ENCODE measurements at places on chromosomes 6 and 20.

DNA sequence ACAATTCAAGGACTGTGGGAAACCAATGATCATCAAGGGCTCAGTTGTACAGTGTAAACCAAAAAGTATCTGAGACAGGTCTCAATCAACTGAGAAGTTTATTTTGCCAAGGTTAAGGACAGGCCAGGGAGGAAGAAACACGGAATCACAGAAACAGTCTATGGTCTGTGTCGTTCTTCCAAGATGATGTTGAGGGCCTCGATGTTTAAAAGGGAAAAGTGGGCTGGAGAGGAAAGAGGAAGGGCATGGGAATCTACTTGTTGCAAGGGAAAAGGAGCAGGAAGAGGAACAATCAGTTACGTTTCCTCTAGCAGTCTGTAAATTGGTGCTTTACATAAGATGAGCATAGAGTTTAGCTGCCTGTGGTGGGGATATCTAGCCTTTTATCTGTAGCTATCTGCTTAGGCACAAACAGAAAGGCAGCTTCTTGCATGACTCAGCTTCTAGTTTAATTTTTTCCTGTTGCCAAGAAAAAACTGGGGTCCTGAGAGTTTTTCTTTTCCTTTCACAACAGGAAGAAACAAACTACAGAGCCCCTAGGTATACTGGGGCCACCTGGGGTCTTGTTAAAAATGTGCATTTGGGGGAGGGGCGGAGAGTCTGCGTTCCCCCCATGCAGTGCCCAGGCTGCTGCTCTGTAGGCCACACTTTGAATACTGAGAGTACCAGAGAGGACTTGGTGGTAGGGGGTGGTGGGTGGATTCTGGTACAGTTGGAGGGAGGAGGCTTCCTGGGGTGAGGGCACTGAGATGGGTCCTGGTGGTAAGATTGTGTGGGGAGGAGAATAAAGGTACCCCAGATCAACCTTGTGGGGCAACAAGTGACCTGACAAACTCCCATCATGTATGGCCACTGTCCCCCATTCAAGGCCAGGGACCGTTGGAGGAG, 35.3 kb upstream of the EZR start:
- DNase-seq: no peak

DNA sequence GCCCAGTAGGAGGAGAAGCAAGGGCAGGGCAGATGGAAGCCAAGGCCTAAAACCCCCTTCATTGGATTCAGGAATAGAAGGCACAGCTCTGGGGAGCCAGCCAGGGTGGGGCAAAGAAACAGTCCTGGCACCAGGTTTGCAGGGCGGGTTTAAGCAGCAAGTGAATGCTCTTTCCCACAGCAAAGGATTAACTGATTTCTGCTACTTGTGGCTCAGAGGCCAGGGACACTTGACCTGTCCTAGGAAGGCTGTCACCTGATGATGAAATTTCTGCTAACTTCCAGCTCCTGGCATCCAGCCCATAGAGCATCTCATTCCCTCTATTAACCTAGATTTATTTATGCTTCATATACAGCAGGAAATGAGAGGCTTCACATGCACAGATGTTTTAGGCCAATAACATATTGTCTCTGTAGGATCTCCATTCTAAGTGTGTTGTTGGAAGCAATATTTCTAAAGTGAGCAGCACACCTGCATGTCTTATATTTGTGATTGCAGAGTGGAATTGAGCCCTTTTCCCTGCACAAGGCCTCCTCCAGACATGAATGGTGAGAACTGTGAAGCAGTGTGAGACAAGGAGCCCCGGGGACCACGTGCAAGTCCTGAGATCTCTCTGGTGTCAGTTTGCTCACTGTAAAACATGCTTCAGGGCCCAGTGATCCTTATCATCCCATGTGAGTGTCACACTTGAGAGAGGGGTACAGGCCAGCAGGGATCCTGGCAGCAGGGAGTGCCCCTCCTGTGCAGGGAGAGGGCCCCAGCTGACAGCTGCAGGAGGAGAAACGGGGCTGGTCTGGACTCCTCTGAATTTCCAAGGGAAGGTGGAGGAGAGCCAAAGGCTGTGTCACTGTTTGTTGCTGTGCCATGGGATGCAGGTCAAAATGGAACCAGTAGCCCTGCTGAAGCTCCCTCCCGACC, 41.1 kb upstream of the CST5 start:
- no peak for DNase-seq

DNA sequence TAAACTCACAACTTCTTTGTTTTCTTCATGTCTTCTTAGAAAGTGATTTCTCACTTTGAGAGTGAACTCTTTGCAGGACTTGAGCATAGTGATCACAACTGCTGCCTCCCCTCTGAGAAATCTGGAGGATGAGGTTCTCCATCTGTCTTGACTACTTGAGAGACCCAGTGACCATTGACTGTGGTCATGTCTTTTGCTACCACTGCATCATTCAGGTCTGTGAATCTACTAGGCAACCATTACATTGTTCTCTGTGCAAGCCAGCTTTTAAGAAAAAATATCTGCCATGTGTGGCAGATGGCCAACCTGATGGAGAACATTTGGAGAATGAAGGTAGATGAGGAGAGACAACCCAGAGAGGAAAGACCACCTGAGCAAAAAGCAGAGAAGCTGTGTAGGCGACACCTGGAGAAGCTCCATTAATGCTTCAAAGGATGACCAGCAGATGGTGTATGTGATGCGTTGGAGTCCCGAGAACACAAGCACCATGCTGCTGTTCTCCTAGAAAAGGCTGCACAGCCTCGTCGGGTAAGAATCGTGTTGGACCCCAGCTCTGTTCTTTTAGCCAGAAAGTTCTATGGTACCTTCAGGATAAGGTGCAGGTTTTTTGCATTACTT, 25.1 kb upstream of the TRIM26 start:
- no peak for DNase-seq

GRCh38 chr6:16769131-16769985, 8.1 kb upstream of the ATXN1 start:
- peak; percentile 23 for DNase-seq

GRCh38 chr20:44990425-44990824, 24.1 kb downstream of the STK4 start:
- no peak for DNase-seq

DNA sequence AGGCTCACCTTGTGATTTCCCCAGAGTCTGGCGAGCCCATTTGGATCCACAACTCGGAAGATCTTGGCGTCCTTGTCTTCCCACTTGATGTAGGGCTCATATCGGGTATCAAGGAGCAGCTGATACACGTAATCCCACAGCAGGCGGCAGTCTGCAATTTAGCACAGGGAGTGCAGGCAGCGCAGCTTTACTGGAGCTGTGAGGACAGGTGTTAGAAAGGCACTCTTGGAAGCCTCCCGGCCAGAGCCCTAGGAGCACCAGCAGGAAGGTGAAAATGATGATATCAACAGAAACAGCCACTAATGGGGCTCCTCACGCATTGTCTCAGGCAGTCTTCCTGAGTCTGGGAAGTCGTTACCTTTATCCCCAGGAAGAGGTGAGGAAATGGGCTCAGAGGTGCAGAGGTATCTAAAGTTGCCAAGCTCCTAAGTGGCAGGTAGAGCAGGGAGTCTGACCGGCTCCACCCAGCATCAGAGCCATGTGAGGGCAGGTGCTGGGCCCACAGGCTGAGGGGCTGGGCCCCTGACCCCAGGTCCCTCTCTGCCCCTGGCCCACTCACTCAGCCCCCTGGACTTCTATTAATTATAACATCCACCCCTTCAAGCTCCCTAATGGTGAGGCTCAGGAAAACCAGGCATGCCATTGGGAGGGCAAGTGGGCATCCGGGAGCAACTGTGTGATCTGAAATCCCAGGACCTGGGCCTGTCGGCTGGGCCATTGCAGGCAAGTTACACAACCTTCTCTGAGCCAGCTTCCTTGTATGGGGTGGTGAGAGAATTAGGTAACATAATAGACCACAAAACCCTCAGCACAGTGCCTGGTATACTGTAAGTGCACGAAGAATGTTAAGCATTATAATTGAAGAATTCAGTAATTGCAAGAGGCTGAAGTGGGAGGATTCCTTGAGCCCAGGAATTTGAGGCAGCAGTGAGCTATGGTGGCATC, 18.3 kb downstream of the ETV7 start:
- DNase-seq: no peak

DNA sequence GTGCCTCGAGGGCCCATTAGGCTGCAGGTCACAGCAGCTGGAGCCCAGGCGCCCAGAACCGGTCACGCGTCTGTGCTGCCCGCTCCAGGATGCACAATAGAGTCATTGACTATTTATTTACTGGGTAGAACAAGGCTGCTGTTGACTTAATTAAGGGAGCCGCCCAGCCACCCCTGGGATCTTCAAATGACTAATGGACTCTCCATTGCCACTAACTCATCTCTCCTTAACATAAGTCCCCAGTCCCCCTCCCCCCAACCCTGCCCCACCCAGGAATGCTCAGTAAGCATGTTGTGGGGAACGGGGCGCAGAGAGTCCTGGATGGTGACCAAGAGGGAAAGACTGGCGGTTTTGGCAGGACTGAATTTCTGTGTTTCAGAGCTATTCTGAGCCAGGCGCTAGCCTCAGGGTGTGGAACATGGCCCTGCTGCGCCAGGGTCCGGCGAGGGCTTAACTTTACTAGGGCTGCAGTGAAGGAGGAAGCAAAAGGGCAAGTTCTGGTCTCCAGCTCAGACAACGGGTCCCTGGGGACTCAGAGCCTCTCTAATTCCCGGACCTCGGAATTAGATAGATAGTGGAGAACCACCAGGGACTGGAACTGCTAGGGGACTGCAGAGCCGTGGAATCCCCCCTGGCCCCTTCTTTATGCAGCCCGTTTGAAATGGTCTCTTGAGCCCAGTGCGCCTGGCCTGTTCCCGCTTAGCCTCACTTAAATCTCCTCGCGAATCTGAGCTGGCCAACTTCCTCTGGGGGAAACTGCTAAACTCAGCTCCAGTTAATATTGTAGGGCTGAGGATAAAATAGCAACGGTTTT, 1.5 kb upstream of the GRIK2 start:
- DNase-seq: no peak

- DNase-seq: no peak
Measured at GRCh38 chr20:56431471-56431870, 19.4 kb downstream of the CASS4 start.
